Glutamatergic neuron (in vitro differentiated cells): ENCODE measurements at places on chromosomes 2 and 18.
A peak's percentile ranks its signal among the peaks of the same experiment; 100 is the strongest.

DNA sequence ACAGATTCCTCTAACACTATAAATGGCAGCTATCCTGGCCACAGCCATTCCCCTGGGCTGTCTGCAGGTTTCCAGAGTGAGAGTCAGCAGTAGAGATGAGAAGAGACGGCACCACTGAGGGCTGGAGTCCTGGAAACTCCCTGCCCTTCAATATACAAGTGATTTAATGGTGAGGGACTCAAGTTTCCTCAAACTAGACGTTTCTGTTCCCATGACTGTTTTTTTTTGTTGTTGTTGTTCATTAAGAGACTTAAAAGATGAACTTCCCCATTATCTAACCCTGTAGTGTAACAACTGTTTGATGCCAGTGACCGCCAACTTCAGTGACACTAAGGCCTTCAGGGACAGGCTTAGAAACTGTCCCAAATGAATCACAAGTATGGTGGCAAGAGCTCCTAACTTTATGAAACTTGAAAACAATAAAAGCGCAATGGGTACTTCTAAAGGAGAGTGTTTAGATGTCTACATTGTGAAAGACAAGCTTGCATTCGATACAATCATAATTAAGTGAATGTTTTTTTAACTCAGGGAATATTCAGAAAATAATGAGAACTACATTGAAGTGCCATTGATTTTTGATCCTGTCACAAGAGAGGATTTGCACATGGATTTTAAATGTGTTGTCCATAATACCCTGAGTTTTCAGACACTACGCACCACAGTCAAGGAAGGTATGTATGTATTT lies 34.0 kb downstream of the IL1R2 start:
- DNase-seq = no peak

GRCh38 chr2:207130958-207131521 lies 34.7 kb downstream of the KLF7 start:
- no peak for DNase-seq

DNA sequence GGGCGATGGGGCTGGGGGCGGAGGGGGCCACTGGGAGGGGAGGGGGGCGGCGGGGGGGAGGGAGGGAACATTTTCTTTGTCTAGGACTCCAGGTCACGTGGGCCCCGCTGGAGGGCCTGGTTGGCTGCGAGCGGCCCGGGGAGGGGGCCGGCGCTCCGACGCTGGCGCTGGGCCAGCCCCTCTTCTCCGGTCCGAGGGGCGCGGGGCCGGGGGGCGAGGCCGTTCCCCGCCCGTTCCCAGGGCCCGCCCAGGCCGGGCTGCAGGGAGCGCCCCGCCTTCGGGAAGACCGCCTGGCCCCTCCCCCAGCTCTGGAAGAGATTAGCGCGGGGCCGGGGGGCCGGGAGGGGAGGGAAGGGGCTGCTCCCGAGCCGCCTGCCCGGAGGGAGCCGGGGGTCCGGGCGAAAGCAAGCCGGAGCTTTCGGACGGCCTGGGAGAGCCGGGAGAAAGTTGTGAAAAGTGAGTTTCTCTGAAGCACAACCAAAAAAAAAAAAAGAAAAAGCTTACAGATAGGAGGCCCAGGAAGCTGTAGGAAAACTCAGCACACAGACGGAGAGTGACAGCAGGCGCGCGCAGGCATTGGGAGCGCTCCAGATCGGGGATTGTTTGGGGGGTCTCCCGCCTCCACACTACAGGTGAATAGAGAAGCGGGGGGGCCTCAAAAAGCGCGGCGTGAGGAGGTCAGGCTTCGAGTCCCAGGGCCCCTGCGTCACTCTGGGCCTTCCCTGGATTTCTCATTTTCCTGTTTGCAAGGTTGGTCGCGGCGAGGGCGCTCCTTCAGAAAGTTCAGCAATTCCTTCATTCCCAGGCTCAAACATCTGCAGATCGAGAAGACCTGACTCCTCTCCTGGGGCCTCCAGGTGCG lies 84.1 kb upstream of the POMC start:
- peak; percentile 90 for DNase-seq

DNA sequence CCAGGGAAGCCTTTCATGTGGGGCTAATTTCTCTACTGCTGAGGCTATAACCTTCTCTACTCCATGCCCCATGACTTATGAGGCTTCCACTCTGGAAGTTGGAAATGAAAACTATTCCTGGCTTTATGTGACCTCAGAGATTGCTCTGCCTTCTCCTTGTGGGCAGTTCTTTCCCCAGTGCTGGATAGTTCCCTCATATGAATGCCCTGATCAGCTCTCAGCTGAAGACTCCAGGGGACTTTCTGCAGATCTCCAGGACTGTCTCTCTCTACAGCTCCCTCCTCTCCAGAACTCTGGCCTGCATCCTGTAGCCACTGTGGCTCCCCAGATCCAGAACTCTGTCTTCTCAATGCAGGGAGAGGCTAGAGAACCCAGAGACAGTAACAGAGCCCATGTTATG lies 235.1 kb downstream of the SEPTIN10 start:
- no peak for DNase-seq

GRCh38 chr2:135831180-135831812 lies 5.7 kb downstream of the LCT start:
- no peak for DNase-seq

DNA sequence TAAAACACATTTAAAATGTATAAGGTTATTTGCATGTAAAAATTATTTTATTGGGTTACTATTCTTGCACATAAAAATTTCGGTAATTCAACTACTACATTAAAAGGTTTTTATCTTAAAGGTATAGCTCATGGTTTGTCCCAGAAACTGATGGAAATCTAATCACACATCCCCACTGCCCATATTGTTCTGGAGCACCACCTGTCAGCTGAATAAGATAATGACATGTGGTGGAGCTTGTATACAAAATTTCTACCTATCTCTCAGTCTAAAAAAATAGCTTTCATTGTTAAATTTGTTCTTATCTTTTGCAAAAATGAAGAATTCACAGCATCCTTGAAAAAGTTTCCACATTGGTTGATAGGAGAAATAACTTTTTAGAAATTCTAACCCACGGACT lies 18.3 kb downstream of the ERBB4 start:
- no peak for DNase-seq
